ENCODE measurements at places on chromosomes 11 and 22. TPM values are rescaled to one million over a fixed set of nuclear protein-coding genes. Genes with fewer than 3 reads are reported as not detected.

SYT7 gene
- total RNA-seq = 1.7 TPM

SCT gene
- not detected for total RNA-seq

TEF gene
- 10.4 TPM for total RNA-seq

SCO2 gene
- total RNA-seq = 5.5 TPM

HMOX1 gene
- 13.0 TPM for total RNA-seq

TOLLIP gene
- total RNA-seq = 70.8 TPM

CD3G gene
- 1.4 TPM for total RNA-seq

UBQLN3 gene
- not detected for total RNA-seq

OR8G5 gene
- total RNA-seq = not detected

CELSR1 gene
- 50.6 TPM for total RNA-seq

Data from esophagus squamous epithelium (tissue), 5 donors.